ENCODE measurements at places on chromosomes 11 and 22.
A peak's percentile ranks its signal among the peaks of the same experiment; 100 is the strongest.

DNA sequence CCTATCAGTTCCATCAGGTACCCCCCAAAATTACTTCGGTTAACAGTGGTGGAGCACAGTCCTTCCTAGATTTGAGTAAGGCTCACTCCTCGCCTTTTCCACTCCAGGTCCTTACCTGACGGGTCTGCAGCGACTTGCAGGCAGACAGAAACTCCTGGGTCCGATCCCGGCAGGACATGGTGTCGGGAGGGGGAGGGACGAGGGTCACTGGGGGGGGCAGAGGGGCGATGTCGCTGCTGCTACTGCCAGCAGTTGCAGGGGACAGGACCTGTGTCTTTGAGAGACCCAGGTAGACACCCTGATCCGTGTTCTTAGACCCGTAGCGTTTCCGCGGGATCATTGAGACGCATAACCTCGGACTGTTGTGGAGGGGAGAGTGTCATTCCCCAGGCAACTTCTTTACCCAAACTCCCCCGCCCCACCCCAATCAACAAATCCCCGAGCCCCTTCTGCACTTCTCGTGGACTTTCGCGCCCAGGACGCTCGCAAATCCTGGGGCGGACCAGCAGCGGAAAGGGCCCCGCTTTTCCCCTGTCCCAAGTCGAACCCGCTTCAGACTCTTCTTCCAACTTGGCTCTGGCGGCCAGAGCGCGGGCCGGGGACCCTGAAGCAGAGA is 839 bp downstream of the STX5 start:
- no peak for DNase-seq

DNA sequence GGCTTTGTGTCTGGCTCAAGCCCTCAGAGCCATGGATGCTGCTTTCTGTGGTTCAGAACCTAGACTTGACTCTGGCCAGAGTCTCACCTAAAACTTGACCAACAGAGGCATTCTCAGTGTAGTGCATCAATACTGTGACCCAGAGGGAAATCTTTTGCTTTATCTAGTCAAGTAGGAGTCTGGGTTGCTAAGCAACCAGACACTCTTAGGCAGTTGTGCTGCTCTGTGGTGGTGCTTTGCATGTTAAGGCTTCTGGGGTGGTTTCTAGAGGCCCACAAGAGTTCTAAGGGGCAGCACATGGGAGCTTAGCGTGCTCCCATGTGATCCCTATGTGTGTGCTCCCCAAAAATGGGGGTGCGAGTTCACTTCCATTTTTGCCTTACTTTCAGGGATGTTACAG is 224.6 kb upstream of the PLET1 start:
- DNase-seq = no peak

- DNase-seq = no peak
Observed at GRCh38 chr11:119237515-119237914, 31.4 kb downstream of the CBL start.

DNA sequence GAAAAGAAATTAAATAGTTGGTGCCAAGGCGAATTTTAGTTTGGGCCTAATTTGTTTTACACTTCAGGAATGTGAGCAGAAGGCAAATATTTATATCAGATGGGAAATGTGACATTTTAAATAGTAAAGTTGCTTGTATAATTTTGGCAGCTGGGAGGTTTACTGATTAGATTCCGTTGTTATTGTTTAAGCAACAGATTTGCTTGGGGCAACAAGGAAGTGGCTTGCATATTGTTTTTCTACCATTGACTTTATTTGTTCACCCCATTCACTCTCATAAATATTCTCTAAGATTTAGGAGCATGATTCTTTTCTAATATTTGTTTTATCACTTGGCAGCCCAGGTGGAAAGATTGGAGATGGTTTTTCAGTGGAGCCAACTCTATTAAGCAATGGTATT is 40.5 kb upstream of the RAG2 start:
- DNase-seq = no peak

DNA sequence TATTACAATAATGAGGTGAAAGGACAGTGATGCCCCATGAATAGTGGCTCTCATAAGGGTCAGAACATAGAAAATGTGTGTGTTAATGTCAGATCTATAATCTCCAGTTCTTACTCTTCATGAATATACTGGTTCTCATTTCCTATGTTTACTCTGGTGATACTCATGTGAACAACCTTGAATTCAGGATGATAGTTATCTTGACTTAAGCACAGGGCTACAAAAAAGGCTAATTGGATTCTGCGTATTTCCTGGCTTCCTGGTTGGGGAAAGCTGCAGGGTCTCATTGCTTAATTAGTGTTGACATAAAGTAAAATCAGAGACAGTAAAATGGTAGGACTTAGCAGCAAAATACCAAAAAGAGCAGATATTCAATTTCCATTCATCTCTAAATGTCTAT is 1316.8 kb upstream of the RAG2 start:
- DNase-seq = no peak

DNA sequence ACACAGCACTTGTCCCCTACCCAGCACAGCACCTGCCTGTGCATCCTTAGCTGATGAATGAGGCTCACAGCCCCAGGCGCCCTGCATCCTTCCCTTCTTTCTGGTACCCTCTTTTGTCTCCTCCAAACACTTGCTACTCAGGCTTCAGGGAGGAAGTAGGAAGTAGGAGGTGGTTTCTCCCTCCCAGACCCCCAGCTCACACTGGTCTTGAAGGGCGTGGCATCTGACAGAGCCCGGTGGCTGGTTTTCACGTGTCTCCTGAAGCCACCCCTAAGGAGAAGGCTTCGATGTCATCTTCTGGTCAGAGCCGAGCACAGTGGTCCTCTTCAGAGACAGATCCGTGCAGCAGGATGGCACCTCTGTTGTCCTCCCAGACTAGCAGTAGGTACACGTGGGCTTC is 109.8 kb downstream of the PTPRJ start:
- no peak for DNase-seq

GRCh38 chr11:125207866-125208425 is 43.4 kb downstream of the PKNOX2 start:
- no peak for DNase-seq

GRCh38 chr11:26974996-26975395 is 18.9 kb upstream of the FIBIN start:
- no peak for DNase-seq

DNA sequence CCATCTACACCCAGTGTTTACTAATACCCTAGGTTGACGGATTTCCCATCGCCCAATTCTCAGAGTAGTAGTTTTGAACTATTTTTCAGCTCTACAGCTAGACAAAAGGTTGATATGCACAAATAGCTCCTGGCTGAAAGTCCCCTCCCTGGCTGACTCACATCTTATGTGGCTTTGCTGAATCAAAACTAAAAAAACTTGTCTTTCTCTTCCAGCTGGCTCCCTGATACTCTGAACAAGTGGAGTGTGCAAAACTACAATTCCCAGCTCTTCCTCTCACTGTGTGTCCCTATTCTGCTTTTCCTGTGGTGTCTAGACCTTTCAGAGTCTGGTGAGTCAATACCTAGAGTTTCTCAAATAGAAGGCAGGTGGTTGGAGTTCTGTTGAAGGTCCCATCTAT is 12.7 kb upstream of the LARGE1 start:
- DNase-seq = no peak

DNA sequence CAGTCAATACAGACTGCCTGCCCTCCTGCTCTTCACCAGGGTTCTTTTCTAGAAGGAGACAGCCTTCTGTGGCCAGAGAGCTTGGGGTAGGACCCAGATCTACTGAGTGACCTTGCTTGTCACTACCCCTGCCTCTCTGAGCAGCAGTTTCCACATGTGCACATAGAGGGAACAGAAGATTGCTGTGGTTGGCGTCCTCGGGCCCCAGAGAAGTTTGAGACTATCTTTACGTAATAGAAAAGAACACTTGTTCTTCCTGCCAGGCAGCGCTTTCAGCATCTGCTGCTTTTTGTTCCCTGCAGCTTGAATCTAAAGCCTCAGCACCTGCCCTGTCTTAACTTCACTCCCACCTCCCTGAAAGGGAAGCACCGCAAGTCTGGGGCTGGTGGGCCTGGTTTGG is 1.9 kb upstream of the FKBP2 start:
- DNase-seq = no peak

GRCh38 chr11:132142121-132142520 is 771.7 kb downstream of the NTM start:
- DNase-seq = no peak

DNA sequence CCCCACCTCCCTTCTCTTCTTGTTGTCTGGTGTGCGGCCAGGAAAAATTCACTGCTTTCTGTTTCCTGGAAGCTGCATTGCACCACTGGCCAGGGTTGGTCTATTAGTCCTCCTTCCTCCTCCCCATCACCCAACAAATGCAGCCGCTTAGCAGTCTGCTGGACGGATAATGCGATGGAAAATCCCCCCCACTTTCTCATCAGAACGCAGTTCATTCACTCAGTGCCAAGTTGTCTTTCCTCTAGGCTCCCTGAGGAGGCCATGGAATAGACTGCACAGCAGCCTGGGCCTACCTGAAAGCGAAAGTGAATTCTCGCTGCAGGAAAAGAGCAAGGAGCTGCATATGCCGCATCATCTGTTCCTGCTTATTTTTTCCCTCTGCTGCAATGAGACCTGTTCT is 513.6 kb downstream of the METTL15 start:
- DNase-seq = no peak

- no peak for DNase-seq
Observed at GRCh38 chr22:43343262-43343669, at the start of gene SCUBE1. Gene SCUBE1, minus strand, starts transcription at chr22:43343372. Its CDS starts 111 bp downstream, at chr22:43343261.

DNA sequence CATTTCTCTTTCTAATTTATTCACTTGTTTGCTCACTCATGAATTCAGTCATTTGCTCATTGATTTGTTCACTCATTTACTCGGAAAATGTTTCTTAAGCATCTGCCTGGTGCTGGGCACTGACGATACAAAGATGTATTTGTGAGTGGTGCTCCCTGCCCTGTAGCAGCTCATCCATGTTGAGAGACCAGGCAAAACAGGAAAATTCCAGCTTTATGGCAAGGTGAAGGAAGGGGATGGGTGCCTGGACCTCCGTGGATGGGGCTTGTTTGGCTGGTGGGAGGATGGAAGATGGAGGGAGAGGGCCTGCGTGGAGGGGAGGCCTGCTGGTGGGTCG is 53.1 kb downstream of the TBC1D22A start:
- no peak for DNase-seq

GRCh38 chr11:62980133-62980760 is 4.5 kb downstream of the SLC22A6 start:
- DNase-seq = no peak

DNA sequence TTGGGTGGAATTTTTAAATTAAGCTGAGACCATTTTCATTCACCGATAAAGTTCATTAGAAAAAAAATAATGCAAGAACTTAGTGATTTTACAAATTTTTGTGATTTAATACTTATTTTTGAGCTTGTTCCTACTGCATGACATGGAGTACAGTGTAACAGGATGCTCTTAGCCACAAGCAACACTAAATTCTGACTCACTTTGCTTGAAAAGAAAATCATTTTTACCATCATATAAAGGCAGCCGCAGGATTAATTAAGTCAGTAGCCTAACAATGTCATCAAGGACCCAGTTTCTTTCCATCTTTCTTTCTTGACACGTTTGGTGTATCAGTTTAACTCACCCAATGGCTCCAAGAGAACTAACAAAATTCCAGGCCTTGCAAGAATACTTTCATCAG is 540.3 kb upstream of the LUZP2 start:
- DNase-seq = no peak

DNA sequence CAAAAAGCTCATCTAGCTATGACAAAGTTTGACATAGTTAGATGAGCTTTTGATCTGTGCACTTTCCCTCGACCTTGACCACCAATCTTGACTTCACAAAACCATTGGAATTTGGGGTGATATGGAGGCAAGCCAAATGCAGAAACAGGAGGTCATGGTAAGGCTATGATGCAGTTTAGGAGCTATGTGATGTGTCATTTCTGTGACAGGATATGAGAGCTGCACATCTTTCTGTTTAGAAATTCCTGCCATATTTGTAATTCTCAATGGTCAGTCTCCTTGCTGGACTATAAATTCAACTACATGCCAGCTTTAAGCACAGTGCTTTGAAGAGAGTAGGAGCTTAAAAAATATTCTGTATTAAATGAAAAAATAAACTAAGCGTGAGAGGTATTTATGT is 12.9 kb downstream of the OR51B6 start:
- no peak for DNase-seq

DNA sequence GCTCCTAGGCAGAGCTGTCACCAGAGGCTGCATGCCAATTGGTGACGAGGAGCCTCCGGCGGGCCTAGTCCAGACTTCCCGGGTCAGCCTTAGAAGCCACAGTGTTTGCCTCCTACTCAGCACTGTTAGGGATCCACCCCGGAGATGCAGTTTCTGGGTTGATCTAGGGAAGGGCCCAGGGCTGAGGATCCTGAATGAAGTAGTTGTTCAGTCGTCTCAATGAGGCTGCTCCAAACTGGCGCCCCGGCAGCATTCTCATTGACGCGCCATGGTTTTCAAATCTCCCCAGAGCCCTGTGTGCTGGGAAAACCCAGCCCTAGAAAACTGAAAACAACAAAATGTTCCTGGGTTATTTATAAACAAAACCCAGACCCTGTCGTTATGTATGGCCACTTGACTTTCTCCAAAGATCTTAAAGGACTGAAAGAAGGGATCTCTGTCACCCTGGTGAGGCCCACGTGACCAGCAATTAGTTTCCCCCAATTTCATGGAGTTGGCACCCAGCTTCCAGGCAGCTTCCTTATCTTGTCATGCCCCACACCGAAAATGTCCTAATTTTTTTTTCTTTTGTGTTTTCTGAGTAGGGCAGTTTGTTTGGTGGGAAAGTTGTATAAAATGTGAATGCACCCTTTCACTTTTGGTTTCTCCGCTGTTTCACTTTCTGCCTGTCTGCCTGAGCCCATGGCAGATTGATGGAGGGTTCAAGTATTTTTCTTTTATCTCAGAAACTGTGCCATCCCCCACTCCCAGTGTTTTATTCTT is 2.0 kb upstream of the EHD1 start:
- no peak for DNase-seq

DNA sequence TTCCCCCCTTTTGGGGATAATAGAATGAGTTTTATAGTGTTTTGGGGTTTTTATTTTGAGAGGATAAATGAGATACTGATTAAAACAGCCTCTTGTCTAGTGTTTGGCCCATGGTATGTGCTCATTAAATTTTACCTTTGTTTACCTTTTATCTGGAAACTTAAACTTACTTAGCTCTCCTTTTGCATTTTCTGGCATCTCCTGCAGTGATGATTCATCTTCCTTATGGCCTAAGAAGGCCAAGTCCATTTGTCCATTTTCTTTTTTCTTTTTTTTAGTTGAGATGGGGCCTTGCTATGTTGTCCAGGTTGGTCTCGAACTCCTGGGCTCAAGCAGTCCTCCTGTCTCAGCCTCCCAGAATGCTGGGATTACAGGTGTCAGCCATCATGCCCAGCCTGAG is 156.3 kb downstream of the COMMD9 start:
- no peak for DNase-seq

DNA sequence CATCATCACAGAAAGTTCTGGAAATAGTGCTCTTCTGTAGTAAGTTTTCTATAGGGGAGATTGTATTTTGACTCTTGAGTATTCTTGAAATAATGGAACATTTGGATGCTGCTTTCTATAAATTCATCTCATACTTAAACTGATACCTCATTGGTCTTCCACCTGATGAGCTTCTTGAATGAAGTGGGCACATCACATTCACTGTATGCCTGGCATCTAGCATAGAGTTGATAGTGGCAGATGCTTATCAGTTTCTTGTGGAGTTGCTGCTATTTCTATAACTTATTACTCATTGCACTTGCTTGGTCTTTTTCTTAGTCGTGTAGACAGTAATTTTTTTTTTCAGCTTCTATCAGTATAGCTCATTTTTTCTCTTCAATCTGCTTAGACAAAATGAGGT is 5.4 kb downstream of the ATXN10 start:
- no peak for DNase-seq

- no peak for DNase-seq
Observed at GRCh38 chr22:40493441-40493840, 123.0 kb downstream of the SGSM3 start.

- peak; percentile 96 for DNase-seq
Observed at GRCh38 chr22:36775964-36776669, at the start of gene IFT27. Gene IFT27, minus strand, starts transcription at chr22:36776119. Its CDS starts 412 bp downstream, at chr22:36775707.

- no peak for DNase-seq
Observed at GRCh38 chr11:111081021-111081511, 164.5 kb upstream of the POU2AF2 start.

Measured in esophagus squamous epithelium (tissue), 5 donors.